Amygdala (tissue), 56 donors: ENCODE measurements at places on chromosomes 7 and 10.
A peak's percentile ranks its signal among the peaks of the same experiment; 100 is the strongest.

DNA sequence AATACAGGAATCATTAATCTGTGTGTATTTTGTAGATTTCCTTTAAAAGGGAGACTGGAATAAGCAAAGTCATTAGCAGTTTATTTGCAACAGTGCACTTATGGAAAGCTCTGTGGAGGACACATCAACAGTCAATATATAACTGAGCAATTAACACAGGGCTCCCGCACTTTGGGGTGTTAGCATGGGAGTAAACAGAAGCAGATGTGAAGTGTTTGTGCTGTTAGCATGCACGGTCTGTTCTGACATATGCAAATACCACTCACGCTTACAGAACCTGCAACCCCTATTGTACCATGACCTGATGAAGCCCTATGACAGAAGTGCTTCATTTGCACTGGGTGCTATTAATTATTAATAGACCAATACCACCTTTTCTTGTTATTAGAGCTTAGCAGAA lies 118.9 kb downstream of the PPP1R3A start:
- DNase-seq = no peak

- DNase-seq = no peak
These were observed 51.4 kb downstream of the FAM241B start for GRCh38 chr10:69681436-69681835.

GRCh38 chr7:78489476-78490240 lies 691.1 kb downstream of the PHTF2 start:
- DNase-seq = no peak

DNA sequence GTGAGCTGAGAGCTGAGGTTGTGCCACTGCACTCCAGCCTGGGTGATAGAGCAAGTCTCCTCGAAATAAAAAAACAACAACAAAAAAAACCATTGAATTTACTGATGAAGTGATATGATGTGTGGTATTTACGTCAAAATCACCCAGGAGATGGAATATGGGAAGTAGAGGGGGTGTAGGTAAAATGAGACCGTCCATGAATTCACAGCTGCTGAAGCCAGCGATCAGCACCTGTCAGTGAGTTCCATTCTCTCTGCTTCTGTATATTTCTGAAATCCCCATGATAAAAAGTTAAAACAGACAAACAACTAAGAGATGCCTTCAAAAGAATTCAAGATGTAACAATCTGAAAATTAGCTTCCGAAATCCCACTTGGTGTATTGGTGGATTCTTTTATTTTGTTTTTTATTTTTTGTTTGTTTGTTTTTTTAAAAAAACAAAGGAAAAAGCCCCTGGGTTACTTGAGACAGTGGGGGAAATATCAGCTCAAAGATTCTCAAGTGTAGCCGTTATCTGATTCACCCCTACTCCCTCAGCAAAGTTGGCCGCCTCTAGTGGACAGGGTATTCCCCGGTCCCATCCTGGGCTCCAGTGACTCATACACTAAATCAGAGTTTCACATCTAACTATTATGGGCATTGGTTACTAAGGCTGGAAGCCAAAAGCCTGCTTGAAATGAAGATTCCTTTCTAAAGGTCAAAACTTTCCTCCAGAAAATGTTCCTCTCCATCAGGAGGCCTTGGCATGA lies 76.4 kb downstream of the MAP3K8 start:
- no peak for DNase-seq

DNA sequence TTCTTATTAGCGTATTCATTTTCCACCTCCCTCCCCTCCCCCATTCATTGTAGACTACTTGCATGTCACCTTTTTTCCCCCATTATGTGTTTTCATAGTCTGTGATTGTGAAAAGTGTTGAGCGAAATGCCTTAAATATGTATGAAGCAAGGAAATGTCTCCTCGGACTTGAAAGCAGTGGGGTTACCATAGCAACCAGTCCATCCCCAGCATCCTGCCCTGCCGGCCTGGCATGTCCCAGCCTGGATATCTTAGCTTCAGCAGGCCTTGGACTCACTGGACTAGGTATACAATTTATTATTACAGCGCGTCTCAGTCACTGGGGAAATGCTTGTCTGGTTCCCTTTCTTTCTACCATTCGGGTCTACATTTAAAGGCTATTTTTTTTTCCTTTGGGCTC lies 283.6 kb downstream of the BICC1 start:
- DNase-seq = no peak

DNA sequence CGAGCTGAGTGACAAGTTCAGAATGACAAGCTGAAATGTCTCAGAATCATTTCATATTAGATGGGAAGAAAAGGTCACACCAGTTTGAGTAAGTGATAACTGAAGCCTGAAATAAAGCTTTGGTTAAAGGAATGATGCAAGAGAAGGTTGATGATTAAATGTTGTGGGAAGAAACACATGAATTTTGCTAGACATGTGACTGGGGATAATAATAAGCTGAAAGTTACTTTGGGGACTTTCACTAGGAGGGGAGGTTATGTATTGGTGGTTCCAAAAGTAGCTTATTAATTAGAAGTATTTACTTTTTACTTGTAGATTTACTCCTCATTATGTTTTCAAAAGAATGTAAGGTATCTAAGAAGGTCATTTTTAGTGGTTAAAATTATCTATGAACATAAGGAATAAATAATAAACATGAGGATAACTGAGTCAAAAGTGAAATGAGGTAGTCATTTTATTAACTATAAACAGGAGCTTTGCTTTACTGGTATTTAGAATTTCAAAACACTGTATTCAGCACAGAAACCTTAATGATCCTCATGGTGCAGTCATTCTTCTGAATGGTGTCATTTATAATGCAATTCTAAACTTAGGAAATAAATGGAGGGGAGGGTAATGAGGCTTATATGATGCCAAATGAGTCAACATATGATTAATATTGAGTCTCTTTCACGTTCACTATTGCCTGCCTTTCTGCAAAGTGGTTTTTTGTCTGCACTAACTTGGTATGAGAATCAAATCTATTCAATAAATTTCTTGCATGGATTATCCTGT lies 63.7 kb downstream of the PRKG1 start:
- DNase-seq = no peak

DNA sequence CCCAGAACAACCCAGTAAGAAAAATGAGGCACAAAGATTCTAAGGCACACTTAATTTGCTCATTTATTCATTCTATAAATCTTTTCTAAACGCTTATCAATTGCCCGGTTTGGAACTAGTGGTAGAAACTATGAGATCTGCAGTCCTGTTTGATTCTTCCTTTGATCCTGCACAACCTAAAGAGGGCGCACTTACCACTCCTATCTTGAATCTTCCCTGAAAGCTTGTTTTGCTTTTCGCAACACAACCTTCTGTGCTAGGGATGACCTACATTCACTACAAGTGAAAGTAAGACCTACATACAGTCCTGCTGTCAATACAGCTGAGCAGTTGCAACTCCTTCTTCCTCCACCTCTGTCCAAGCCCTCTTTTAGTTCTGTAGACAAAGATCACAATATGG lies 12.6 kb upstream of the ARL4A start:
- no peak for DNase-seq

DNA sequence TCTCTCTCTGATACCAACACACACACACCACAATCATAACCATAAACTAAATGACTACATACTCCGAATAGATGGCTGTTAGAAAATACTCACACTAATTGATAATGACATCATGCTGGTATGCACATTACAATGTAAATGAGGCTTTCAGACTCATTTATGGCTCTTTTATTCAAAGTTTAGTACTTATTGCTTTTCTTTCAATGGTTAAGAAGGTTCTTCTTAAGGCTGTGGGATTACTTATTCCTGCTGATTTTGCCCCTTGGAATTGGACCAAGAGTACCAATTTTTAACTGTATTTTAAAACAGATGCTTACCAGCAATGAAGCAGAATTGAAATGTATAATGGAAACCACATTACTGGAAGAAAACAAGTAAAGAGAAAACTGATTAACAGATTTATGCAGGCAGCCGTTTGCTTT lies 20.6 kb upstream of the CABCOCO1 start:
- DNase-seq = no peak

DNA sequence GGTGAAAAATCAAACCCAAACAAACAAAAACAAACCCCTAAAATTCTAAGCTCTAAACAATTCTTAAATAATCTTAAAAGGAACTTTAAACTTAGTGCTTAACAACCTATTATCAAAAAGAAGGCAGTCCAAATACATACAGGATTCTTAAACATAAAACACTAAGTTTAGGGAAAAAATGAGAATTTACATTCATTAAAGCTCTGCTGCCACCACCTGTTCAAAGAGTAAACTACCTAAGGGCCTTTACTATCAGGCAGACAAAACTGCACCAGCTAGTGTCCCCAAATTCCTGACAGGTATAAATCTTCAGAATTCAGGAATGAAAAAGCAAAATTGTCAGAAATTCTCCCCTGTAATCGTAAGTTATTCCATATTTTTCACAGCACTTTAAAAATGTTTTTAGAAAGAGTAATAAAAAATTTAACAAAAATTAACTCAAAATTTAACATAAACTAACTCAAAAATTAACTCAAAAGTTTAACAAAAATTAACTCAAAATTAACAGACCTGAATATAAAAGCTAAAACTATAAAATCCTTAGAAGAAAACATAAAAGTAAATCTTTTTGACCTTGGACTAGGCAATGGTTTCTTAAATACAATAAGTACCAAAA lies 55.1 kb downstream of the PDZD8 start:
- no peak for DNase-seq

DNA sequence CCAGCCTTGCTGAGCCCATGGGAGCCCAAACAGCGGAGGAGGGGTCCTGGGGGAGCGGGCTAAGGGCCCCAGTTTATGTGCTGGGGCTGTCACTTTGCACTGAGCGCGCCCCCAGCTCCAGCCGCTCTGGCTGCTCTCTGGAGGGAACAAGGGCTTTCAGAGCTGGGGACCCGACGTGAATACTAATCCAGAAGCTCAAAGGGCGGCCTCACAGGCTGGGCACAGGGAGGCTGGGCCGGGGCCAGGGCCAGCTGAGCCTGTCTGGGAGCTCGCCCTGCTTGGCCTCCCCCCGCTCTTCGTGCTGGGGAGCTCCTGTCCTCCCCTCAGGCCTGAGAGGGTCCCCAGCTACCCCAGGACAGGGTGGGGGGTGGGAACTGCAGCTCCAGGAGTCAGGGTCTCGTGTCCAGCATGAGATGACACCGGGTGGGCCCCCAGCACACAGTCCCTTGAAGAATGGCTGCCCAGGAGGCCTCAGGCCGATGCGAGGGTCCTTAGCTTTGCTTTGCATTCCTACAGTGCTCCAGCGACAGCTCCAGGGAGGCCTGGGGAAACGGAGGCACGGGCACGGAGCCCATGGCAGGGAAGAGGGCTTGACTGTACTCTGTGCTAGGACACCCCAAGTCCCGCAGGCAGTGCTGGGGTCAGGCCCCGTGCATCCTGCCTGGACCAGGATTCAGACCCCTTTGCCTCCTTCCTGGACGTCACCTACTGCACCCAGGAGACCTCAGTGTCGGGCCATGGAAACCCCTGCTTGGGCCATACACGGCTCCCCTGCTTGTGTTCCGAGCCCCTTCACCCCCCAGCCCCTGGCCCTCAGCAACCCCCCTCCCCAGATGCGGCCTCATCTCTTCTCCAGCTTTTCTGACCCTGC lies 5.8 kb upstream of the AMZ1 start:
- peak; percentile 68 for DNase-seq

GRCh38 chr7:91242097-91242844 lies 22.0 kb upstream of the FZD1 start:
- no peak for DNase-seq

- DNase-seq = no peak
These were observed 150.5 kb downstream of the DKK1 start for GRCh38 chr10:52464368-52465124.
